ENCODE measurements at places on chromosomes 13 and 19.
A peak's percentile ranks its signal among the peaks of the same experiment; 100 is the strongest.

DNA sequence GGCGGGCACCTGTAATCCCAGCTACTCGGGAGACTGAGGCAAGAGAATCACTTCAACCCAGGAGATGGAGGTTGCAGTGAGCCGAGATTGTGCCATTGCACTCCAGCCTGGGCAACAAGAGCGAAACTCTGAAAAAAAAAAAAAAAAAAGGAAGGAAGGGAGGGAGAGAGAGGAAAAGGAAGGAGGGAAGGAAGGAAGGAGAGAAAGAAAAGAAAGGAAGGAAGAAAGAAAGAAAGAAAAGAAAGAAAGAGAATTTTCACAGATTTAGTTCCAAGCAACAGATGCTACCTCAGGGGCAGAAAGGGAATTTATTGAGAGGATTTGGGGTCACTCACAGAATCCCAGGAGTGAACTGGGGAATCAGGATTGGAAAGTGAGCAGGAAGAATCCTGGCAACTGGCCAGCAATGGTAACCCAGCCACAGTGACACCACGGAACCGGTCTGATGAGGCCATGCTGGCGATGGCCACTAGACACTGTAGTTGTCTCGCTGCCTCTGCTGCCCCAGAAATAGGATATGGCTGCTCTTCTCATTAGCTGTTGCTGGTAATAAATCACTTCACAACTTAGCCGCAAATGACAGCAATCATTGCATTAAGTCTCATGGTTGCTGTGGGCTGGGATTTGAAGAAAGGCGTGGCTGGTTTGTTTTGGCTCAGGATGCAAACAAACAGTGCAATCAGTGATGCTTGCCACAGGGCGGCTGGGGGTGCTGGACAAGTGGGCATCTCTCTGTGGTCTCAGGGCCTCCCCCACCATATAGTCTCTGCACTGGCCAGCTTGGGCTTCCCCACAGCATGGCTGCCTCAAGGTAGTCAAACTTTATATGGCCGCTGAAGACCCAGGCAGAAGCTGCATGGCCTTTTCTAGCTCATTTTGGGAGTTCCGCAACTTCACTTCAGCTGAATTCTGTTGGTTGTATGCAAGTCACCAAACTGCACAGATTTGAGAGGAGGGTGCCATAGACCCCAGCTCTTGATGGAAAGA lies 5.2 kb upstream of the BCAM start:
- no peak for DNase-seq

DNA sequence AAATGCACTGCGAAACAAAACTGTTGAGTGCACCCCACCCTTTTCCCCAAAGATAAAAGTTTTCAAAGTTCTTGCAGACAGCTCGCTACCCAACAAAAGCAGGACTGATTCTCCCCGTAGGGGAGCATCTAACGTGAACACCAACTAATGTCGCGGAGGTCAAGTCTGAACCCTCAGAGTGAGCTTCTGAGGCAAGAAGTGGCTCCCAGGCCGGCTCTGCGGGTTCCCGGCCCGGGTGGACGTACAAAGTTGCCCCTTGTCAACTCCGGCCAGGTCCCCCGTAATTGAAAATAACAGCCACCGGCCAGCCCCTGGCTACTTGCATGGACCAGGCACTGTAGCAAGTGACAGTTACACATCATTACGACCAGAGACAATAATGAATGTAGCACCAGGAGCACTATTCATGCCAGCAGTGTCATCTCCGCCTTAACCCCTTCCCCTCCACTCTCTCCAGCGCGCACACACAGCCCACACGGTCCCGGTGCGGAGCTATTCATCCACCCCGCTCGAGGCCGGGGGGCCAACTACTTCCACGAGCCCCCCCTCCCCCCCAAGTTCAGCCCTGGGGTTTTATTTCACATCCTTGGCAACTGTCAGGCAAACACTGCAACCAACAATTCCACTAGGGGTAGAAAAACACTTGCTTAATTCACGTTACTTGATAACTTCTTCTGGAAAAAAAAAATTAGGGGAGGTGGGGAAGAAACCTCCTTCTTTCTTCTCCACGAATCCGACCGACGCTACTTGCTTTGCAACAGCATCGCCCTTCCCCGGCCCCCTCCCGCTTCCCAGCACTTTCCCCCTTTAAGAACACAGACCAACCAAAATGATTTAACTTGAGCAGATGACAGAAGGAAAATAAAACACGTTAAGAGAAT lies 1.2 kb downstream of the KLF12 start:
- peak; percentile 76 for DNase-seq

GRCh38 chr13:21164631-21165030 lies 11.7 kb downstream of the SKA3 start:
- DNase-seq, result no peak

- no peak for DNase-seq
Measured at GRCh38 chr19:5572556-5573286, 5.0 kb upstream of the TINCR start.

GRCh38 chr13:24038841-24039330 lies 121.6 kb upstream of the SPATA13 start:
- DNase-seq, result no peak

GRCh38 chr13:76684336-76684735 lies 201.9 kb downstream of the KCTD12 start:
- no peak for DNase-seq

GRCh38 chr13:91647361-91647990 lies 249.1 kb downstream of the GPC5 start:
- peak; percentile 29 for DNase-seq

GRCh38 chr13:68234274-68234673 lies 1004.1 kb upstream of the PCDH9 start:
- no peak for DNase-seq

DNA sequence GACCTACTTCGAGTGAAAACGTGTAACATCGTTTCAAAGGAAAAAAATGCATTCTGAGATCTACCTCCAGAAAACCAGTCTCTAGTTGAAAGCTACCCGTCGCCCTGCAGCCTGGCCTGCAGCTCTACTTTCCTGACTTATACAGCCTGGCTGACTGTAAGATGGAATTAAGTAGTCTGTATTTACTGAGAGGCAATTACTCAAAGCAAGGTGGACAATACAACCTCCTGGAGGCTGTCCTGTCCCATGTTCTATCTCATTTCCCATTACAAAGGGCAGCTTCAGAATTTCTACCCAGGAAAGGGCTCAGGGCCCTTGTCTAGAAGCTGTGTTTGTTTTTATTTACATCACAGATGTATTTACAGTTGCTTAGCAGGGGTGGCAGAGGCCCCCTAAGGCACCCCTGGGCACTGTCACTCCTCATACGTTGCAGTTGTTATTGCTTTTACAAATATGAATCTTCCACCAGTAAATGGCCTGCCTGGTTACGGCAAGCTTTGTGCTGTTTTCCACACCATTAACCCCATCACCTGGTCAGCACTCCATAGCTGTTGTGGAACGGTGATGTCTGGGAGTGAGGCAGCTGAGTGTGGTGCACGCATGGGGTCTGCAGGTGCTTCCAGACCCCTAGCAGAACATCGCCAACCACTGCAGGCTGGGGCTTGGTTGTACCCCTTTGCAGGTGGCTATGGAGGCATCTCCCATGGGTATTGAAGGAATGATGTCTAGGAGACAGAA lies 46.3 kb upstream of the MTIF3 start:
- peak; percentile 8 for DNase-seq

GRCh38 chr13:76222511-76222910 lies 586.4 kb downstream of the LMO7 start:
- no peak for DNase-seq

- DNase-seq, result peak; percentile 82
Measured at GRCh38 chr19:50325310-50326100, 3.7 kb downstream of the KCNC3 start.

DNA sequence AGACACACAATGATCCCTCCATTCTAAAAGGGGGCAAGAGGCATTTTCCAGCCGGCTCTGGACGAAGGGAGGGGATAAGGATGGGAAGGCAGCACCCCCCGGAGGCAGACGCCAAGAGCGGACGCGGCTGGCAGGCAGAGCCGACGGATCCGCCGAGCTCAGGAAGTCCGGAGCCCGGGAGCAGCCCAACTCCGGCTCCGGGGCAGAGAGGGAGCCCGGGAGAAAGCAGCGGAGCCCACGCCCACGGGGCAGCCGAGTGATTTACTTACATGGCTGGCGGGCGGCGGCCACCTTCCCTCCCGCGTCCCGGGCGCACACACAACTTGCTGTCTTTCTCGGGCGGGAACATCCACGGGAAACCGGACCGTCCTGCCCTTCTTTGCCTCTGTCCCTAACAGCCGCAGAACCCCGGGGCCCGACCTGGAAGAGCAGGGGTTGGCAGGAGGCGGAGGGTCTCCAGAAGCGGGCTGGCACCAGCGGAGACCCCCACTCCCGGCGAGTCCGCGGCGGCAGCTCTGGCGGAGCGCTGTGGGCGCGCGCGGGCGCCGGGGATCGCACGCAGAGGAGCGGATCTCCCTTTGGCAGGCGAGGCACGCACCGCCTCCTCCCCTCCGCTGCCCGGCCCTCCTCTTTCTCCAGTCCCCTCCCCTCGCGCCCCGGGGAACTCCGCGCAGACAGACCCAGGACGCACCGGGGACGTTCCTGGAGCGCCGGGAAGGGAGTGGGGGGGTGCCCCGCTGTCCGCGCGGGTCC lies at the start of gene LHFPL6:
Gene LHFPL6, minus strand, starts transcription at position 580 of the 753 bp plus-strand sequence.
- DNase-seq, result peak; percentile 76

DNA sequence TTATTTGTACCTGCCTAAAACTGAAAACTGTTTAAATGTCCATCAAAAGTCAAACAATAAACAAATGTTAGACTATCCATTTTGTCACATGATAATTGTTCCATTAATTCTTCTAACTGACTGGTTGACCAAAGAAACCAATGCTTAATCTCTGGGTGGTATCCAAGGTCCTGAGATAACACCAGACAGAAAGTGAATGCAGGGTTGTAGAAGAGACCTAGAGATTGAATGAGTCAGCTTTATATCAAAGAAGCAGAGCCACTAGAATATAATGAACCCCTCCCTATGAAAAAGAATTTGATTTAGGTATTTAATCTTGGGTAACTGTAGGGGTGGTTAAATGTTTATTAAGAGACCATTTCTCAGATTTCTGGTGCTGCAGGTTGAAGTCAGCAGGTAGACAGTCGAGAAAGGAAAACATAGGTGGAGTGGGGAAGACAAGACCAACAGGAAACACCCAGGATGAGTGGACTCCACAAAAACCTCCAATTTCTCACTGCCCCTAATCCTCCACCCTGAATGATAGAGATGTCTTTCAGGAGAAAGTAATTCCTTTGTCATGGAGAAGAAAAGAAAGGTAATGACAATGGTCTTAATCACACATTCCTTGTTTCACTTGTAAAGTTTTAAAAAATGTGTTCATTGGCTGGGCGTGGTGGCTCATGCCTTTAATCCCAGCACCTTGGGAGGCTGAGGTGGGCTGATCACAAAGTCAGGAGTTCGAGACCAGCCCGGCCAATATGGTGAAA lies 536.4 kb downstream of the IRS2 start:
- DNase-seq, result no peak

GRCh38 chr13:26325876-26326275 lies 71.9 kb downstream of the CDK8 start:
- no peak for DNase-seq

- DNase-seq, result no peak
Measured at GRCh38 chr13:42996584-42996983, 4.5 kb upstream of the EPSTI1 start.

- no peak for DNase-seq
Measured at GRCh38 chr19:49814010-49814409, 918 bp upstream of the FUZ start.

DNA sequence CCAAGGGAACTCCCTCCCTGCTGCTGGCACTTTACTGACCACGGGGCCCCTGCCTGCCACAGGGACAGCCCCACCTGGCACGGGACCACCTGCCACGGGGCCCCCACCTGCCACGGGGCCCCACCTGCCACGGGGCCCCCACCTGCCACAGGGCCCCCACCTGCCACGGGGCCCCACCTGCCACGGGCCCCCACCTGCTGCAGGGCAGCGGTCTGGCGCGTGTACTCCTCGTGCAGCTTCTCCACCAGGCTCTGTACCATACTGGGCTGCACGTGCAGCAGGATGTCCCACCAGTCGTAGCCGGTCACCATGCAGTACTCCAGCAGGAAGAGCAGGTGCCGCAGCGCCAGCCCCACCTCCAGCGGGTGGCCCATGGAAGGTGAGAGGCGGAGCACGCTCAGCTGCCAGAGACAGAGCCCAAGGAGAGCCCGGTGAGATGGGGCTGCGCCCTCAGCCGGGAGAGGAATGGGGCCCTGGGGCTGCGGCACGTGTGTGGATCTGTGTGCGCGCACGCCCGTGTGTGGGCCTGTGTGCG lies 16.1 kb downstream of the MED16 start:
- no peak for DNase-seq

- DNase-seq, result no peak
Measured at GRCh38 chr13:93151277-93151676, 75.3 kb upstream of the GPC6 start.

- no peak for DNase-seq
Measured at GRCh38 chr13:109672545-109672944, 113.8 kb downstream of the IRS2 start.

DNA sequence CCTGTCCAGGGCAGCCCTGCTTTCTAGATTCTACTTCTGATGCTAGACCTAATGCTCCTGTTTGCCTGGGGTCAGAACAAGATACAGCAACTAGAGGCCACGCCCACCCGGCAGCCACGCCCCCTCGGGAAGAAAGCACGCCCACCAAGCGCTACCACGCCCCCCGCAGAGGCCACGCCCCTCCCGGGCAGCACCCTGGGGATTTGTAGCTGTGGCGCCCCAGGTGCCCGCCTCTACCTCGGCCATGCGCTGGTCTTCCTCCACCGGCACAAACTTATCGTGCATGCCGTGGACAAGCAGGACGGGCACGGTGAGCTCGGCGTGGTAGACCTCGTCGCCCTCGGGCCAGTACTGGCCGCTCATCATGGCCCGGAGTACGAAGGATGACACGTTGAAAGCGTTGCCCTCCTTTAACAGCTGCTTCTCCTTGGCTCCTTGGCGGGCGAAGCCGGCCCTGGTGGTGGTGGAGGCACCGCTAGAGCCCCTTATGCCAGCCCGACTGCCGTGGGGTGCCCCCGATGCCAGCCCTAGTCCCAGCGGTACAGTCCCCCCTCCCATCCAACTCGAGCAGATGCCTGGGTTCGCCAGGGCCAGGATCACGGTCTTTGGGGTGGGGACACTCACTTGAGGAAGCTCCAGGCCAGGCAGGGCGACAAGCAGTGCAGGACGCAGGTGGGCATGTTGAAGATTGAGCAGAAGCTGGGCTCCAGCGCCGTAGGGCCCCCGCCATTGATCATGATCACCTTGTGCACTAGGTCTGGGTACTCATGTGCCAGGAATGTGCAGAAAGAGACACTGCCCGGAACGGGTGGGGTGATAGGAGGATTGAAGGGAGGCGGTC lies 9.0 kb downstream of the ABHD8 start:
- DNase-seq, result no peak

- DNase-seq, result no peak
Measured at GRCh38 chr19:28213470-28214082, 999.4 kb downstream of the UQCRFS1 start.

- DNase-seq, result no peak
Measured at GRCh38 chr19:51694318-51695085, 1.4 kb downstream of the SPACA6 start.

GRCh38 chr19:47514151-47514868 lies 553 bp downstream of the NAPA start:
- DNase-seq, result no peak

Data from NCI-H526 treated with DMSO at 0.1 percent for 48 hours (cell line).